ENCODE measurements at places on chromosomes 5 and 9.
A peak's percentile ranks its signal among the peaks of the same experiment; 100 is the strongest.

GRCh38 chr9:111957856-111958631 lies 61.4 kb downstream of the UGCG start:
- DNase-seq, result peak; percentile 63

DNA sequence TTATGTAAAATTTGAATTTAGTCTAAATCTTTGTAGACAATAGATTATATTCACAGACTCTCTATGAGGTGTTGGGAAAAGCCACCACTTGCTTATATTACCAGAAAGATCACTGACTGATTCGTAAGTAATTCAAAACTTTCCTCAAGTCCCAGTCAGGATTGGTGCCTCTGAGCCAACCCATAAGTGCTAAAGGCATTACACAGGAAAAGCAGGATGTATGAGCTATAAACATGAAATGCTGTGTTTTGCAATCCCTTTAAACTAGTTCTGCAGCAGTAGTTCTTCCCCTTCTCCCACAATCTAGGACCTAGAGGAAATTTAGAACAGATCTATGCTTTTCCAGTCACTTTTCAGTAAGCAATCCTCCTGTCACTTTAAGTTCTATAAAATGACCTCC lies 48.0 kb downstream of the SHLD3 start:
- no peak for DNase-seq

DNA sequence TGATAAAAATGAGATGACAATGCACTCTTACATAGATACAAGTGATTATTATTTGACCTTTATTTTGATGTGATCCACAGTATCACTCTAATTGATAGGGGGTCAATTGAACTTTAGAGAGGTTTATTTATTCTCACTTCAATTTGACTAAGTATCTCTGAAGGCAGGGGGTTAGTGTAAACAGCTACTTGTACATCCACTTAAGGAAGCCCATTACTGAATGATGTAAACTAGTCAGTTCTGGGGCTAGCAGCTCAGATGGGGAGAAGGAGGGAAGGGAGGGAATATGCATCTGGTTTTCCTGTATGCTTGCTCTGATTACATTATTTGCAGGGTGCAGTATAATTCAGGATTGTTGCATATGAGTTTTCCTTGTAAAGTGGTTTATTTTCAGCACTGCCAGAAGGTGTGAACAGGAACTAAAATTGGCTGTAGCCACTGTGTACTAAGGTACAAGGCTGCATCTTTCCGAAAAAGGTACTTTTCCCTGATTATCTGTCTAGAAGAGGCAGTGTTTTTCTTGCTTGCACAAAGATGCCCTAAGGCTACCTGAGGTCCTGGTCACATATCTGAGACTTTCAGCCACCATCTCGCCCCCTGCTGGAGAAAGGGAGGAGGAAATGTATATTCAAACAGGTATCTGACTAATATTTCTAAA lies 51.2 kb downstream of the MRPS27 start:
- peak; percentile 84 for DNase-seq

DNA sequence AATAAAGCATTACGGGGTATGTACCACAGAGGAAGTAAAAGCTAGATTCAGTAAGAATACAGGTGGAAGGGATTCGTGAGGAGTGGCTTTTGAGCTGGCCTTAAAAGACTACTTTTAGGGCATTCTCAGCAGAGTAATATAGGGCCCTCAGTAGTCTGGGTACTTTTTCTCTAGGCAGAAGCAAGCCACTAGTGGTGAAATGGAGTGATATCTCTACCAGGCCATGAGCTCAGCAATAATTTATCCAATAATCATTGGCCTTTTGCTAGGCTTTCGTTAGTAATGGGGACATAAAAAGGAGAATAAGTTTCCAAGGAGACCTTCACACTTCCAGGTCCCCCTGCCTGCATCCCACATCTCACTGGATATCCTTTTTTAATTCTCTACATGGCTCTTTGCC lies 1.7 kb downstream of the POLR3G start:
- no peak for DNase-seq

Measured in Karpas-422 (cell line).